Endothelial cell (in vitro differentiated cells): ENCODE measurements at places on chromosomes 16 and 17.
A peak's percentile ranks its signal among the peaks of the same experiment; 100 is the strongest.

GRCh38 chr17:71547904-71548303 lies 572.9 kb upstream of the SOX9 start:
- DNase-seq, result no peak

DNA sequence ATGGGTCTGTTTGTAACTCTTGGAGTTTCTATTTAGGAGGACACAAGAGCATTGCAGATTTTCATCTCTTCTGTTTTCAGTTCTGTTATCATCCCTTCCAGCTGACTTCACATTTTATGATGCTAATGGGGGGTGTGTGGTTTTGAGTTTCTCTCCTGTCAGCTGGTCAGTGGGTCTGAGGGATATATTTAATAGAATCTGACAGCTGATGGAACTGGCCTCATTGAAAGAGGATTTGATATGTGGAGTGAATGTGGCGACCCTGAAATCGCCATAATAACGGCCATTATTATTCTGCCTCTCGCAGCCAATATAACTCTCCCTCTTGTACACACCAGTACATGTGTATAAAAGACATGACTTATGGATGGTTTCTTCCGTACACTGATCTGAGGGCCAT lies 128.1 kb downstream of the SALL1 start:
- no peak for DNase-seq

DNA sequence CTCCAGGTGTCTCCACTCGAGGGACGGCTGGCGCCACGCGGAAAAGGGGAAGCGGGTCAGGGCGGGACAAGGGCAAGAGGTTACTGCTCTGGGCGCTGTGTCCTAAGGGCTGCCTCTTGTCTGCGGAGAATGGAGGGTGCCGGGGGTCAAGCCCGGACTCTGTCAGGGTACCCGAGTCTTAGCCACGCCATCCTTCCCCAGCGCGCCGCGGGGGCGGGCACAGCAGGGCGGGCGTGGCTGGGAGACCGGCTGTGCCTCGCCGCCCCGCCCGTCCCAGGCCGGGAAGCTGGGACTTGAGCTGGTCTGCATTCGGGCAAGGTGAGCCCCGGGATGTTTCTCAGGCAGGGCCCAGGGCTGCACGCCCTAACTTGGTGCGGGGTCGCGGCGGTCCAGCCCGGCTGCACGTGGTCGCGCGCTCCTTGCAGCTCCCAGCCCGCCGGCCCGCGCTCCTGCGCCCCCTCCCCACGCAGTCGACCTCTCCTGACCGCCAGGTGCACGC lies 6.2 kb upstream of the ACTG1 start:
- DNase-seq, result no peak

DNA sequence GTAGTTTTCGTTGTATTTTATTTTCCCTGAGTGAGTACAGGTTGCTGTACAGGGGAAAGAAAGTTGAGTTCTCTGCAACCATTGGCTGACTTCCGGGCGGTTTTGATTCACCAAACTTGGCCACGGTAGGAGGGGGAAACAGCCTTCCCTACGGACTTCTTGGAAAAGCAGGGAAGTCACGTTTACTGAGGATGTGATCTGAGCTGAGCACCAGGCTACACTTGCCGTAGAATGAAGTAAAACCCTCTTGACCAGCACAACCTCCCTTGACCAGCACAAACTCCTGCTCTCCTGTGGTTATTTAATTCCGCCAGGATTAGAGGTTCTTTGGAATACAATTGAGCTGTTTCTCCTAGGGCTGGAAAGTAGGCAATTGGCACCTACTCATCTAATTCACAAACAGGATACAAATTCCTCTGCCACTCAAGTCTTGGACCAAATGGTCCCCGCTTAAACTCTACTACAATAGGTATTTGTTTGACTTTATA lies 242.0 kb upstream of the RBFOX1 start:
- DNase-seq, result no peak

DNA sequence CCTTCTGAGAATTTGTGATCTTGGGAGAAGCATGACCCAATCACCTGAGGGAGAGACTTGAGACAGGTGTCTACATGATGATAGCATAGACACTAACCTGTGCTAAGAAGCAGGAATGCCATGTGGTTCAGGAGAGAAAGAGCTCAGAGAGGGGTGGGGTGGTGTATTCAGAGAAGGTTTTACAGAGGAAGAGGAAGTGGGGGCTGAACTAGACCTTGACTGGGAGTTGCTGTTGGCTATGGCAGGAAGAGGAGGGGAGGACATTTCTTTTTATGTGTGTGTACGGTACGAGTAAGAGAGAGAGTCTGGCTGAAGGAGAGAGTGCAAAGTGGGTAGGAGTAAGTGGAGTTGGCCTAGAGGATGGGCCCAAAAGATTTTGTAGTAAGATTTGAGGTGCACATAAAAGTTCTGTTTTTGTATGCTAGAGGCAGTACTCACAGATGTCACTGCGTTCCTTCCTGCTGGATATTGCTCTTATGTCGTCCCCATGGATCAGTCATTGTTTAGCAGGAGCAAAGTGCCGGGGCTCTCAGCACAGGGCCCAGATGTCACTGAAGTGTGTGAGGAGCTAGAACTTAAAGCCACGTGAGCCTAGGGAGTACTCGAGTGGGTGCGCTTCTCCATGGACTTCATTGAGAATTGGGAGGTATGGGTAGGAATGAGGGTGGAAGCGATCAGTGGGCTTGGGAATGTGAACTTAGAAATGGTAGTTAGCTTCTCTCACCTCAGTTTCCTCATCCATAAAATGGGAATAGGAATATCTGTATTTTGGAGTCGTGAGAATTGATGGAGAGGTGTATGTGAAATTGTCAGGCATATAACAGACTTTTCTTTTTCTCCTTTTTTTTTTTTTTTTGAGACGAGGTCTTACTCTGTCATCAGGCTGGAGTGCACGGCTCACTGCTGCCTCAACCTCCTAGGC lies 22.1 kb downstream of the SLC7A6 start:
- DNase-seq, result no peak

DNA sequence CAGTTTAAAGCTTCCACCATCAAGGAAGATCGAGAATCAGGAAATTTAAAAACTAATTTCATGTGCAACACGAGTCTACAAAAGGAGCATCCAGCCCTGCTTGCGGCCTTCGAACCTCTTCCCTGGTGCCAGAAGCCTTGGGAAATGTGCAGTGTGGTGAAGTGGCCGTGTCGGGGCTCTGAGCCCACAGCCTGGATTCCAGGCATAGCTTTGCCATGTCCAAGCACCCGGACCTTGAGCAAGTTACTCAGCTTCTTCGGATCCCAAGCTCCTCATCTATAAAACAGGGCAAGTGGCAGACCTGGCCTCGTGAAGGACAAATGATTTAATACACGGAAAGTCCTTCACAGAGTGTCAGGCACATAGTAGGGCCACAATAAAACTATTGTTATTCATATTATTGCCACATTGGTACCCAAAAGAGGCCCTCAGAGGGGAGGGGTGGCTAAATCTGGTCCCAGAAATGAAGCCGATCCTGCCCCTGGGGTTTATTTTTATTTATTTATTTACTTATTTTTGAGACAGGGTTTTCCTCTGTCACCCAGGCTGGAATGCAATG lies 34.8 kb downstream of the COTL1 start:
- no peak for DNase-seq

DNA sequence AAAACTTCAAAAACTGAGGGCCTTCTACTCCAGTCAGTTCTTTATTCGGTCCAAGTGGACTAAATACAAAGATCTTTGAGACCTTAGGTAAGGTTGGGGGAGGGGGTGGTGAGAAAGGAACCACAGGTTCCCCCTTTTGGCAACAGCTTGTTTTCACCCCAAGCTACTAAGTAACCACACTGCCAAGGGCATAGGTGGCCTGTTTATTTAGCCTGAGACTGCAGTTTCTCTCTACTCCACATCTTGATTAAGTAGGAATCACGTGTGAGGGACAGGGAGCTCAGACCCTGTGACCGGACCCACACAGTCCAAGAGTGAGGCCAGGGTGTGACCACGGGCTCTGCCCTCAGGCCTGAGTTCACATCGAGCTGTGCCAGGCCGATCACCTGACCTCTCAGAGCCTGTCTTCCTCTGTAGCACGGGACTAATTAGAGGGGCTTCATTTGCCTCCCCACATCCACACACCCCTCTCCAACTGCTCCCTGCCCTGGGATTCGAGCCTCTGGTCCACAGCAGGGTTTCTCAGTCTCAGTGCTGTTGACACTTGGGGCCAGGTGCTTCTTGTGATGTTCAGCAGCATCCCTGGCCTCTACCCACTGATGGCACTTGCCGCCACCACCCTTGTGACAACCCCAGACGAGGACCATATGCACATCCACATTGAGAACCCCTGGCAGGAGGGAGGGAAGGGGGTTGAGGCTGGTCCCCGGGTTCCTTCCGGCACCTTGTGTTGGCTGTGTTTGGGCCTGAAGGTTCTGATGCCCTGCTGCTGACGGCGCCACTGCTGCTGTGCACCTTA lies 17.8 kb downstream of the ST6GALNAC2 start:
- DNase-seq, result no peak

DNA sequence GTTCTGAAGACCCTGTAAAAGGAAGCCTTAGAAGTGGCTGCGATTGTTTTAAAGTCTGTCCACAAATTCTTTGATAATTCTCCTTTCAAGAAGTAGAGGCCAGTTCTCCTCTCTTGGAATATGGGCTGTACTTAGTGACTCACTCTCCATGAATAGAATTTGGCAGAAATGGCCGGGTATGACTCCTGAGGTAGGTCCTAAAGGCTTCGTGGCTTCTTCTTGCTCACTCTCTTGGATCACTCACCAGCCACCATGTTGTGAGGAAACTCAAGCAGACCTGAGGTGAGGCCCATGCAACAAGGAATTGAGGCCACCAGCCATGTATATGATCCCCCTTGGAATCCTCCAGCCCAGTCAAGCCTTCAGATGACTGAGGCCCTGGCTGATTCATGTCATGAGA lies 75.8 kb downstream of the WWOX start:
- no peak for DNase-seq

DNA sequence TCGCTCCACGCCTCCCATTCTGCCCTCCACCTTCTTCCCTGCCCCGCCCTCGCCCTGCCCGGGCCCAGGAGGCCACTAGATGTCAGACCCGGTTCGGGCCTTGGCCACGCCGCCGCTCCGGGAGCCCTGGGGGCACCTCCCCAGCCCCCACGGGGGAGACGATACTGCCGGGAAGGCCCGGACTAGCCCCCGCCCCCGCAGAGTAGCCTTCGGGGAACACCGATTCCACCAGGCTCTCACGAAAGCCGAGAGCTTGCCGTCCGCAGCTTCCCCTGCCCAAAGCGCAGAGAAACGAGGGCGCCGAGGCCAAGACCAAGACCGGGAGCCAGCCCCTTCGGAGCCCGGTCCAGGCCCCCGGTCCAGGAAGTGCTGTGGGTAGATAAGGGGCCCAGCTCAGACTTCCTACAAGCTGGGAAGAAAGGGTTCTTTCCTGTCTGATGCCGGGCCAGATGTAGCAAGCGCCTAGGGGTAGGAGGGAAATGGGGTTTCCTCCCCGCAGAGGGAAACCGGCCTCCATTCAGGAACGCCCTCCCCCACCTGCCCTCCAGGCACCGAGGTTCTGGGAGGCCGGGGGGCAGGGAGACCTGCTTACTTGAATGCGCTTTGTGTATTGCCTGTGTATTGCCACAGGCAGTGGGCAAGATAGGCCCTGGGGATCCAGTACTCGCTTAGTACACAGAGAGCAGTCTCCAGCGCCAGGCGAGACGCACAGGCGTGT lies 806 bp upstream of the CYB561 start:
- peak; percentile 77 for DNase-seq

GRCh38 chr16:47705266-47705665 lies 244.1 kb downstream of the PHKB start:
- no peak for DNase-seq

- no peak for DNase-seq
These were observed 174.9 kb upstream of the CIBAR2 start for GRCh38 chr16:85286951-85287814.

- DNase-seq, result no peak
These were observed 10.4 kb downstream of the HSD17B2 start for GRCh38 chr16:82045465-82045864.

DNA sequence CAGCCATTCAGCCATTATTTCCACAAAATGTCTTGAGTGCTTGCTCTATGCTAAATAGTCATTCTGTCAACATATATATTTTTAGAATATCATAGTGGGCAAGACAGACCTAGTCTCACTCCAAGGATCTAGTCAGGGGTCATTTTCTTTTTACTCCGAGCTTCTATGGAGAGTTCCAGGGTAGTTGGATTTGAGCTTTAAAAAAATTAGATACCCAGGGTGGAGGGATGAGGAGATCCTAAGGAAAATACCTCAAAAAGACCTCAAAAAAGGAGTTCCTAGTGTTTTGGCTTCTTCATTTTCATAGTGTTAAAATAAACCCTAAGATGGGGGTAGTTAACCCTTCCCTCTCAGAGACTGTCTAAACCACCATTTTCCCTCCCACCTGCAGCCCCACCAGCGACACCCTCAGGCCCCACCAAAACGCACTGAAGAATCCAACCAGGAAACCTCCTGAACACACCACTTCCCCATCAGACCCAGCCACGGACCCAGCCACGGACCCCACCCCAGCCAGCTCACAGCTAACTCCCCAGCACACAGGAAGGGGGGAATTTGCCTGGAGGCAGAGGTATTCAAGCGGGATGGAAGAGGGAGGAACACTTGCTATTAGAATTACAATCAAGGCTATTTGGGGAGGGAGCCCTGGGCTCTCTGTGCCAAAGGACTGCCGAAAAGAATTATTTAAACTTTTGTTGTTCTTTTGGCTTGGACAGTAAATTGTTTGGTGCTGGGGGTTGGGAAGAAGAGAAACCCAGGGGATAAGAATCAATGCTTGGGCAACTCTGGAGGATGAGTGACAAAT lies 2.2 kb downstream of the ETV4 start:
- DNase-seq, result no peak

- DNase-seq, result no peak
These were observed 10.3 kb upstream of the NACA2 start for GRCh38 chr17:61601297-61601696.

- no peak for DNase-seq
These were observed 19.3 kb downstream of the PEMT start for GRCh38 chr17:17572010-17572785.

DNA sequence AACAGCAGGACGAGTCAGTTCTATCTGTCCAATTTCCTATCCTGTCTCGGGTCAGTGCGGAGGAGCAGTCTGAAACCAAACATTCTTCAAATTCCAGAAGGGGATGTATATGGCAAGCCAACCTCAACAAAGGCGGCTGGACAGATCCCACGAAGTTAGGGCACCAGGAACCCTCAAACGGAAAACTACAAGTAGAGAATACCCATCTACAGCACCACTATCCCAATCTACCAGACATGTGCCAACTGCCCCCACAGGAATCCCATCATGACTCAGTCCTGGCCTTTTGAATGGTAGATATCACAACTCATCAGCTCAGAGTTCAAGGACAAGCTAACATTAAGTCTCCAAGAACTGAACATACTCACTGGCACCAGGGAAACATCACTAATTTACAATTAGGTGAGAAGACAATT lies 2.3 kb downstream of the NAT9 start:
- no peak for DNase-seq
